NCI-H2171 (cell line): ENCODE measurements at places on chromosomes 11 and 22.

GRCh38 chr11:117607449-117607848 lies 189.6 kb downstream of the DSCAML1 start:
- DNase-seq: no peak

- DNase-seq: no peak
Measured at GRCh38 chr22:44347080-44347479, 34.3 kb upstream of the SHISAL1 start.

DNA sequence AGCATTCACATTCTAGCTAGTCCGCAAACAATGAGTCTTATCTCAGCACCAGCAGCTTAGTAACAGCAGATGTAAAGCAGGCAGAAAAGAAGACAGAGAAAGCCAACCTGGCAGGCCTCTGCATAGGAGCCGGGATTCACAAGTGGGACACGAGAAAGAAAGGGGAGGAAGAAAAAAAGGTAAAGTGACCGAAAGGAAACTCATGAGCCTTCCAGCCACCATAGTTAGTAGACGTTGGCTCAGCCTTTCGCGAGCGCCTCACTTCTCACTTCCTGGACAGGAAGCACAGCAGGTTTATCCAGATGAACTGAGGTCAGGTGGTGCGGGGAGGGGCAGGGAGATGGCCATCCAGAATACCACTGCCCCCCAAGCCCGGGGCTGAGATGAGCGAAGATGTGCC lies 19.7 kb upstream of the KAT5 start:
- DNase-seq: no peak

DNA sequence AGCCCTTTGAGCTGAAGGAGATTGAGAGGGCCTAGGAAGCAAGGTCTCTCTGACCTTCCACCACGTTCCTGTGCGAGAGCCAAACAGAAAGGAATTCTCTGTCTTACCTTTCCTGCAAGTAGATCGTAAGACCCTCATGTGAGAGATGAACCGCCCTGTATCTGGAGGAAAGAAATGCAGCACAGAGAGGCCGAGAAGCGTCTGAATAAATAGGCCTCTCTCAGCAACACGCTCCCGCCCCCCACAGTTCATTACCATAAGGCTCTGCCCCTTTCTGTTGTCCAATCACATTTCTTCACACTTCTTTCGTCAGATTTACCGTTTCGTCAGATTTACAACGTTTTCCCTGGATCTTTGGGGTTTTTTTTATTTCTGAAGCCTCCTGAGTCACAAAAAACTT lies 90.3 kb downstream of the BLID start:
- DNase-seq: no peak

DNA sequence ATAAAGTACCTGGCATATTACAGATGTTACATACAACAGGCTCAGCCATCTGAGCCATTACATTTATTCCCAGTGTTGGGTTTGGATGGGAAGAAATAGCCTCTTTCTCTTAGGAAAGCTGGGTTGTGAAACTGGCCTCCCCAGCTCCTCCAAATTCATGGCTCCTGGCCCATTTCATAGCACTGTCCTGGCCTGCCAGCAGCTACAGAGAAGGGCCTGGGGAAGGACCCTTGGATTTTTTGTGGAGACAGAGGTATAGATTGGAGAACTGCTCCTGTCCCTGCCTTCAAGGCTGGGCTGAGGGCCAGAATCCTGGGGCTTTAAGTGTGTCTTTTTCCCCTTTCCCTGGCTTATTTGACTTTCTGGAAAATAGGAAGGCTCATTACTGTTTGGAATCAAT lies 18.0 kb downstream of the PKNOX2 start:
- DNase-seq: no peak

GRCh38 chr22:41387341-41387740 lies 5.6 kb downstream of the TEF start:
- DNase-seq: no peak

- peak; percentile 37 for DNase-seq
Measured at GRCh38 chr11:68890490-68891231, 13.0 kb downstream of the MRPL21 start.

DNA sequence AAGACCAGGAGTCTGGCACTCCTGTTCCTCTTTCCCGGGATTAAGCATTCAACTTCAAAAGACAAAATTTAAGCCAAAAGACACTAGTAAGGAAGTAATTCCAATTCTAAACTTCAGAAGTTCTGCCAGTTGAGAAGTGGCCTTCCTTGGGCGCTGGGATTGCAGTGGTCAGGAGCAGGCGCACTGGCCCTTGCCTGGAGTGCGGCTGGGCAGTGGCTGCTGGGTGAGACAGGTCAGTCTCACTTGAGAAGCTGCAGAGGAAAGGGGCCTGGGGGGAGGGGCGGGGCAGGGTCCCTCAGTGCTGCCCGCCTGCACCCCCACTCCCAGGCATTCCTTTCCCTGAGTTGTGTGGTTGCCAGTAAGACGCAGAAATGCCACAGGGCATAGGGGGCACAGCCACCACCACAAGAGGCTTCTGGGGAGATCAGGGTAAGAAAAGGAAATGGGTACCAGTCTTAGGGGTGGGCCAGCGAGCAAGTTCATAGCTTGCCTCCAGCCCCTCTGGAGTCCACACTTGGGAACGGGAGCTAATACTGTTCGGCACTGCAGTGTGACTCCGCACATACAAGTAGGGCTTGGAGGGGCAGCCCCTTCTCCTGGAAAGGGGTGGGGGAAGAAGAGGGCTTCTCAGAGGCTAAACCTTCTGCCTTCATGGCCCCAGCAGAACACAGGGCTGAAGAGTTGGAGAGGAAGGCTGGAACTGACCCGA lies 5.5 kb downstream of the MRPL49 start:
- no peak for DNase-seq

- no peak for DNase-seq
Measured at GRCh38 chr11:9754010-9754471, 90.2 kb downstream of the SWAP70 start.

- no peak for DNase-seq
Measured at GRCh38 chr22:27578937-27579617, 222.5 kb downstream of the MN1 start.

- DNase-seq: no peak
Measured at GRCh38 chr11:43784866-43785265, 95.8 kb upstream of the ALKBH3 start.

GRCh38 chr11:132318421-132319157 lies 948.2 kb downstream of the NTM start:
- no peak for DNase-seq

GRCh38 chr22:36727927-36728488 lies 24.5 kb upstream of the CACNG2 start:
- DNase-seq: no peak

DNA sequence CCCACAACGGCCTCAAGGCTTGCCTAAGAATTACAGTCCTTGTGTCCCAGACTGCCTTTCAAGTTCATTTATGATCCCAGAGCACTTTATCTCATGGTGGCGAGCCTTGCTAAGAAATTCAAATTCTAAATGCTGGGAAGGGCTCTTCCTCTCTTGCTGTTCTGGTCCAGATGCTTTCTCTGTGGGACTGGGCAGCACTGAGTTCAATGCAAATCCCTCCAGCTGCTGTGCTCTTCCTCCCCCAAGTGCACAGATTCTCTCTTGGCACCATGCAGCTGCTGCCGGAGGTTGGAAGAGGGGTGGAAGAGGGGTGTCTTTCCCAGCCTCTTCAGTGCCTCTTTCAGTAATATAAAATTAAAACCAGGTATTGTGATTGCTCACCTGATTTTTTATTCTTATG lies 828.0 kb downstream of the DLG2 start:
- no peak for DNase-seq

DNA sequence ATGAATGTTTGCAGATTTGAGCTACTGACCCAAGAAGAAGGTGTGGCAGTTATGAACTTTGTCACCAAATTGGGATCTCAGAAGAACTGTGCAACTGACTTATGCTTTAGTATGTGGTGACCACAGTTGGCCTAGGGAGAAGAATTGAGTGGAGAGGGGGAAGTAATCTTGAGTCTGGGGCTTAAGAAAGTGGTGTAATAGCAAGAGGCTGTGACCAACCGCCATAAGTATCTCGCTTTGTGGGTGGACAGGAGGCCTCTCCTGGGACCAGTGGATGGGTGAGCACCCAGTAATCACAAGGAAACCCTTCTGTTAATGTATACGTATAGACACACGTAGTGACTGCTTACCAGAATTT lies 12.7 kb upstream of the IL10RA start:
- no peak for DNase-seq

DNA sequence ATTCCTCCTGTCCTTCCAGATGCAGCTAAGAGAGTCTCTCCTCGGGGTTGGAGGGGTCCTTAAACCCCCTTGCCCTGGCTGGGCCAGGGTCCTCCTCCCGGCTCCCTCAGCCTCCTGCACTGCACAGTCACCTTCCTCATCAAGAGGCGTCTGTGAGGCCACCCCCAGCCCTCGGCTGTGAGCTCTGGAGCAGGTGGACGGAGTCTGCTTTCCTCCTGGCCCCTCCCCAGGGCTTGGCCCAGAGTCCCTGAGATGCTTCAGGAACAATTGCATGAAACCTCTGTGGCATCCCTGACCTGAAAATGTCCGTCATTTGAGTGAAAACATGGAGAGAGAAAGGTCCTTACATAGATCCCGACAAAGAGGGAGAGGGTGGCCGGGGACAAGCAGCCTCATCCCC lies 6.7 kb upstream of the FGF3 start:
- DNase-seq: no peak

- DNase-seq: no peak
Measured at GRCh38 chr22:48670731-48671130, 1156.9 kb downstream of the BRD1 start.

- no peak for DNase-seq
Measured at GRCh38 chr11:65548395-65548794, 9.8 kb downstream of the LTBP3 start.

- DNase-seq: no peak
Measured at GRCh38 chr22:26734339-26735018, 77.1 kb downstream of the MIAT start.

- no peak for DNase-seq
Measured at GRCh38 chr11:46307785-46308341, 30.4 kb downstream of the CREB3L1 start.

DNA sequence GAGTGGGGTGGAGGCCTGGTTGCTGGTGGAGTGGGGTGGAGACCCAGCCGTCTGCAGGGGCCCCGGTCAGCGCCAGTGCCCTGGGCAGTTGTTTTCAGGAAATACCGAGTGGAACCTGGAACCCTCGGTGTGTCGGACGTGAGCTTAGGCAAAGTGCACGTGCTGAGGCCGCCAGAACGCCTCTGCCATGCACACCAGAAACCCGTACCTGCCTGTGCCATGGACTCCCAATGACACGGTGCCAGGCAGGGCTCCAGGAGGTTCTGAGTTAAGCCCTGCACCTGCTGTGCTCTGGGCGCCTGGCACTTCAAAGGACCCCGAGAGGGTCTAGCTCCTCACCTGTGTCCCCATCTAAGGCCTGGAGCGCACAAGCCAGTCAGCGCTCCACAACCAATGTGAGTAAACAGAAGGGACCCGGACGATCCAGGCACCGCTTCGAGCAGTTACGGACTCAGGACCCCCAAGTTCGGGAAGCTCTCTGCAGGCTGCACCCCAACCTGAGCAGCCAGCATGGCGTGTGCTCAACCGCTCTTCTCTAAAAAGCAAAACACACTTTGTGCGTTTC lies 12.3 kb downstream of the TOLLIP start:
- DNase-seq: no peak

DNA sequence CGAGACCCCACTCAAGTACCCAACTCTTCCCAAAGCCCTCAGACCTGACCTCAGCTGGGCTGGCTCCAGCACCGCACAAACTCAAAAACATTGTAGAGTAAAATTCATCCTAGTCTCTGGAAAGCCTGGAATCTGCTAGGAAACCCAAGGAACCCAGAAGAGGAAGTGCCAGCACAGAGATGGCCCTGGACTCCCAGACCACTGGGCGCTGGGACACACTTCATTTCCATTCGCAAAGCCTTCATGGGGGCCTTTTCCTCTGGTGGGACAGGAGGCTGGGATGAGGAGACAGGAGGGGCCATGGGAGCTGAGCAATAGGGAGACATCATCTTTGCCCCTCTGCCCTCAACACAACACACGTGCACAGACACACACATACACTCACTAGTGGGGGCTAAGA lies 30.8 kb downstream of the ARRB1 start:
- DNase-seq: no peak

DNA sequence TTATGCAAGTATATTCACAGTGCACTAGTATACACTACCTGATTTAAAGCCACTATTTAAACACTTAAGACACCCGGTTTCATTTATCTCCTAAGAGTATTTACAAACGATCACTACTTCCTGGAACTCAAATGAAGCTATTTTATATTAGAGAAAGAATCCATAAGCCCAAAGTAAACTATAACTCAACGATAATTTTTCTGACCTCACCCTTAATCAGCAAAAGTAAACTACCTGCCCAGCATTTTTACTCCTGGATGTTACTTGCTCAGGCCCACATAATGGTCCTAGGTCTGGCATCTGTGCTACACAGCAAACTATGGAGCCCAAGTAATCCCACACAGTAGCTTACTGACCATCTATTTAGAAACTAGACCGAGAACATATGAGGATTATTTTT lies 33.4 kb downstream of the TSG101 start:
- DNase-seq: no peak

GRCh38 chr11:12679471-12679870 lies 5.2 kb downstream of the TEAD1 start:
- no peak for DNase-seq

- no peak for DNase-seq
Measured at GRCh38 chr11:14619603-14620531, 23.7 kb upstream of the PDE3B start.

DNA sequence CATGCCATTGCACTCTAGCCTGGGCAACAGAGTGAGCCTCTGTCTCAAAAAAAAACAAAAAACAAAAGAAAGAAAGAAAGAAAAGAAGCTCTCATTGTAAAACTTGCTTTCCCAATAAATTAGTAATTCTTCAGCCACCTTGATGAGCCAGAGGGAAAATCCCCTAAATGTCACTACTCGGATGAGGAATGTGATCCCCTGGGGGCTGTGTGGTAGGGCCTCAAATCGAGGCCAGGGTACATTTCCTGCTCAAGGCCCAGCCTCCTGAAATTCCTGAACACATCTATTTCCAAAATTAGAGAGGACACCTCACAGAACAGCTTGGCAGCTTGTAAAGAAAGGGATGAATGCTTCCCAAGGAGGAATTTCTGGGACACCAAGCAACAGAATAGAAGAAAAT lies 147.1 kb upstream of the SESN3 start:
- DNase-seq: no peak

DNA sequence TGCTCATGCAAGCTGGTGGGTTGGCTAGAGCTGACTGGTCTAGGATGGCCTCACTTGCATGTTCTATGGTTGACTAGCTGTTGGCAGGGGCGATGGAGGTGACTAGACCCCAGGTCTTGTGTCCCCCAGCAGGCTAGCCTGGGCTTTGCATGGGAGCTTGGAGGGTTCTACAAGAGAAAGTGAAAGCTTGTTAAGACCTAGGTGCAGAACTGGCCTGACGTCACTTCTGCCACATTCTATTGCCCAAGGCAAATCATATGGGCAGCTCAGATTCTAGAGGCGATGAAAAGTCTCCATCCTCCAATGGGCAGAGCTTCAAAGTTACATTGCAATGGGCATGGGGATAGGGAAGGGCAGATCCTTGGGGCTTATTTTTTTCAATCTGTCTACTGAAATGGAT lies 170.9 kb downstream of the MIAT start:
- no peak for DNase-seq

DNA sequence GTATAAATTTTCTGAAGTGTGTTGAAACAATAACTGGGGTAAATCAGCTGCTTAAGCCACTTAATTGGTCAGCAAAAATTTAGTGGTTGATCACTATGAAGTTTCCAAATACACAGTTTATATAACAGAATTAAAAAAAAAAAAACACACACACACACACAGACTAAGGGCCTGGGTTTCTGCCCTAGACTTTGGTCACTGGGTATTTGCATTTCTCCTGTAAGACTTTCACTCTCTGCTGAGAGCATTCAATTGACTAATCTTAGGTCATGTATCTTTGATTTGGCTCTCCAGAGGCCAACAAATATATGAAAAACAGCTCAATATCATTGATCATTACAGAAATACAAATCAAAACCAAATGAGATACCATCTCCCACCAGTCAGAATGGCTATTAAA lies 214.3 kb downstream of the KCNA4 start:
- no peak for DNase-seq
